ENCODE measurements at places on chromosomes 6 and 20.

DNA sequence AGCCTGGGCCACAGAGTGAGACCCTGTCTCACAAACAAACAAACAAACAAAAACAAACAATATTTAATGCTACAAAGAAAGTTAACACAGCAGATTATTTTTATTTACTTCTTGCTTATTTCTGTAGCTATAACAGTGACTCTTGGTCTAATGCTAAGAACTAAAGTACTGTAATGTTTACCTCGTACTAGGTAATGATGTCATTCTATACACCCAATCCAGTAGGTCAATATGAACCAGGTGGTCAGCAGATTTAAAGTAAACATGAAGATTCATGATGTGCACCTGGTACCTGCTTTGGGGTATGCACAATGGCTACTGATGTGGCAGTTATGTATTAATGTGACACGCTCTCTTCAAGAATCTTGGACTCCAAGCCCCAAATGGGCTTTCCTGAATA, 36.6 kb upstream of the CARMIL1 start:
- no peak for DNase-seq

- DNase-seq, result no peak
Observed at GRCh38 chr6:148565321-148565926, 181.4 kb upstream of the UST start.

- DNase-seq, result no peak
Observed at GRCh38 chr20:44419131-44419844, 56.4 kb upstream of the TTPAL start.

DNA sequence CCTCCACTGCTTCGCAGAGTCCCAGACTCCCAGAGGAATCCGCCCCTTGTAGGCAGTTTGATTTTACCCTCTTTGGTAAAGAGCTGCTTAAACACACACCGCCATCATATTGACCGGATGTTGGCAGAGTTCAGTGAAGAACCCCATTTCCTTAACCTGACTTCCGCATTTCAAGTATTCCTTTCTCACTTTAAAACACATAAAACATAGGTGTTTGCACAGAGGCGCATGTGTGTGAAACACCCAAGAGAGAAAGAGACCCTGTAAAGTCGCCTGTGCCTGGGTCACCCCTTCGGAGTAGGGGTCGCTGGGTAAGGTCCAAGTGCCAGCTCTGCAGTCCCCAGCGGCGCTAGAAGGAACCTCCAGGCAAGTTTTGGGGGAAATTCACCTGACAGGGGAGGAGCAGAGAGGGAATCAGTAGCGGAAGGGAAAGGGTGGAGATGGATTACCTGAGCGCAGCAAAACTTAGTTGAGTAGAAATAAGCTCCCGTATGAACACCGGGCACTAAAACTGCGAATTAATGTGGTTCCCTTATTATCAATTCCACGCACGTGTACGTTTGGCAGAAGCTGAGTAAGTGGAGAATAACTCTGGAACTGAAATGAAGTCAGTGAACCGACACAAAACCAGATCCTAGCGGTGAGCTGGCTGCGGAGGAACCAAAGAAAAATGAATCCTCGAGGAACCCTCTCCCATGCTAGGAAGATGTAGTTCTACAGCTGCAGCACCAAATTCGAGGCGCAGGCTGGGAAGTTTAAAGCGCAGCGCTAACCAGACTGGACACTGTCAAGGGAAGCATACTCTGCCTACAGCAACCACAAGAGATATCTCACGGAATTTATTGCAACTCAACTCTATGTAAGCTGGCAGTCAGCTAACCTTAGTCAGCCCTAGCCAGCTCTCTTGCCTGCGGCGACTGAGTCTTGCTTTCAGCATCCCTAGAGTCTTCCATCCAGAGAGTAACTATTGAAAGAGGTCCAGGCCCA, 3.5 kb upstream of the HTR1B start:
- DNase-seq, result no peak

GRCh38 chr6:11213422-11214021, 18.9 kb downstream of the NEDD9 start:
- no peak for DNase-seq

GRCh38 chr20:15440049-15440820, 1102.8 kb upstream of the FLRT3 start:
- DNase-seq, result no peak

DNA sequence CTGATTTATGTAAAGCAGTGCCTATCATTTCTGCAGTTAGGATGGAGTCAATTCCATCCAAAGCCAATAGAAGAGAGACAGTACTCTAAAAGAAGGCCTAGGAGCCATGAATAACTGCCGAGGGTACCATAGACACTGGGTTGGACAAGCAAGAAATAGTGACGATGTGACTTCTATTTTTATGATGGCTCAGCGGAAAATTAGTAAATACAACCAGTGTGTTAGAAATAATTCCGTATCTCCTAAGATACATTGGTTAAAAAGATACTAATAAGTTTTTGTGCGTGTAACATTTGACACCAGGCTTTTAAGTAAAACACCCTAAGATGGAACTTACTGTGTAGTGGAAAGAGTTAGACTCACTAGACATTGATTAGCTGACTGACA, 45.6 kb upstream of the MOXD1 start:
- DNase-seq, result no peak

Data from renal pelvis (tissue), 12 donors.